ENCODE measurements at places on chromosomes 7 and 10.

DNA sequence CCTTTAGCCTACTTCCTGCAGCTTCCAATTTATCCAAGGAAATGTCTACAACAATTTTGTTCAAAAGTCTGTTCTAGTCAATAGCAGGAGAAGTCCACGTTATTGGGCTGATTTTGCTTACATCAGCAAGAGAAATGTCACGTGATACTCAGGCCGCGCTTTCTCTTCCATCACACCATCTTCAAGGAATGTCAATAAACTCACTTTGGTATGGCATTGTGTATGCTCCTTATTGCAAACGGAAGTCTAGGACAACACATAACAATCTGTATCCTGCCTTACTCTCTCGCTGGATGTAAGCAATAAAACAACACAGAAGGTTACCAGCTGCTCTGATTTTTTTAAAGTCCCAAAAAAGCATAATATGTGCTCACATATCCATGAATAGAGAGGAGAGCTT, 17.1 kb upstream of the STK17A start:
- DNase-seq, result peak; percentile 75

GRCh38 chr10:92965314-92965713, 95.3 kb upstream of the CYP26C1 start:
- DNase-seq, result peak; percentile 54

GRCh38 chr7:113125728-113126127, 7.4 kb upstream of the SMIM30 start:
- no peak for DNase-seq

- no peak for DNase-seq
These were observed 115.1 kb downstream of the PRKCQ start for GRCh38 chr10:6464862-6465430.

DNA sequence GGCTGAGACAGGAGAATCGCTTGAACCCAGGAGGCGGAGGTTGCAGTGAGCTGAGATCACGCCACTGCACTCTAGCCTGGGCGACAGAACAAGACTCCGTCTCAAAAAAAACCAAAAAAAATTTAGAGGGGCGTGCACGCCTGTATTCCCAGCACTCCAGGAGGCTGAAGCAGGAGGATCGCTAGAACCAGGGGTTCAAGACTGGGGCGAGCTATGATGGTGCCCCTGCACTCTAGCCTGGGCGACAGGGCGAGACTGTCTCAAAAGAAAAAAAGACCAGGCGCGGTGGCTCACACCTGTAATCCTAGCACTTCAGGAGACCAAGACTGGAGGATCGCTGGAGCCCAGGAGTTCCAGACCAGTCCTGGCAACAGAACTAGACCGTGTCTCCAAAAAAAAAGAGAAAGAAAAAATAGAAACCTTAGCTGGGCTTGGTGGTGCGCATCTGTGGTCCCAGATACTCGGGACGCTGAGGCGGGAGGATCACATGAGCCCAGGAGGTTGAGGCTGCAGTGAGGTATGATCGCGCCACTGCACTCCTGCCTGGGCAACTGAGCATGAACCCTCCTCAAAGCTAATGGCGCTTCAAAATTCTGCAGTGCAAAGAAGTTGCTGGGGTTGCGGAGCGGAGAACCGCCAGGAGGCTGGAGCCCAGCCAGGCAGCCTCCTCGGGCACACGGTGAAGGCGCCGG, 382 bp upstream of the MBLAC1 start:
- DNase-seq, result no peak

DNA sequence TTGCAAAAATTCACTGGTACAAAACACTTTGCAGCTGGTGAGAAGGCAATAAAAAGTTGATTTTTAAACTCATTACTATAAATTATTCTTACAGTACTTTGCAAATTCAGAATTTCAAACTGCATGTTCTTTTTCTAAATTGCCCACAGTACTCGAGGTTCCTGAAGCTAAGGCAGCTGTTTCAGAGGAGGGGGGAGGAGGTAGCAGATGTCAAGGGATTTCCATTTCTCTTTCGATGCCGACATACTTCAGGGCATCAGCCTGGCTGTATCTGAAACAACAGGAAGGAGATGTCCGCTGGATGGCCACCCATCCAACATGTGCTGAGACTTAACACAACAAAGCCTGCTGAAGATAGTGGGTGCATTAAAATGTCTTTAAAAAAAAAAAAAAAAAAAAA, 76.7 kb downstream of the EZH2 start:
- DNase-seq, result no peak

GRCh38 chr10:36578306-36578705, 547.1 kb upstream of the ANKRD30A start:
- DNase-seq, result peak; percentile 83

DNA sequence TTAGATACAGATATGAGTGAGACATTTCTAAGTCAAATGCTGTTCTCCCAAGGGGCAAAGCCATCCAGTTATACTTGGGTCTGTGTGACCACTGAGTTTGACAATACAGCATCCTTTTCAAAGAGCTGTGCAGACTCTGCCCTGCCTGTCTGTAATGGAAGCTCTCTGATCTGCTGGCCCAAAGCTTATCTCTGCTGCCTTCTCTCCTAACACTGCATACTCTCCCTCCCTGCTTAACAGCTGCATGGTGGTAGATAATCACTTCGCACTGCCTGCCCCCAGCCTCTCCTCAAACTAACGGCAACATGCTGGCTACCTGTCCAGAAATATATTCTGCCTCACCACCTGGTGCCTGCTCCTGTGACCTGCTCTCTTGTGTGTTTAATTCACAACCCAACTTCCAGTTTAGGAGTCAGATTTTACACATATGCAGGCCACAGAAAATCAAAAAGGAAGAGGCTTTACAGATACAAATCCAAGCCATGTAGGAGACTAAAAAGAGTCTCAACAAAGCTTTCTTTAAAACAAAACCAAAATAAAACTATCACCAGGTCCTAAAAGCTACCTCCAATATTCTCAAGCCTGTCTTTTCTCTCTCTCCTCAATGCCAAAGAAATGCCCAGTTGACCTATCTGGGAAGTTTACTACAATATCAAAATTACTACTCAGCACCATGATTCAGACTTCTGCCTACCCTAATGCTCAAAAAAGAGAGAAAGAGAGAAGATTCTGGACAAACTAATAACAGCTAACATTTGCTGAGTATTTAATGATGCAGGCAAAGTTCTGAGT, 145.6 kb downstream of the RELN start:
- no peak for DNase-seq

DNA sequence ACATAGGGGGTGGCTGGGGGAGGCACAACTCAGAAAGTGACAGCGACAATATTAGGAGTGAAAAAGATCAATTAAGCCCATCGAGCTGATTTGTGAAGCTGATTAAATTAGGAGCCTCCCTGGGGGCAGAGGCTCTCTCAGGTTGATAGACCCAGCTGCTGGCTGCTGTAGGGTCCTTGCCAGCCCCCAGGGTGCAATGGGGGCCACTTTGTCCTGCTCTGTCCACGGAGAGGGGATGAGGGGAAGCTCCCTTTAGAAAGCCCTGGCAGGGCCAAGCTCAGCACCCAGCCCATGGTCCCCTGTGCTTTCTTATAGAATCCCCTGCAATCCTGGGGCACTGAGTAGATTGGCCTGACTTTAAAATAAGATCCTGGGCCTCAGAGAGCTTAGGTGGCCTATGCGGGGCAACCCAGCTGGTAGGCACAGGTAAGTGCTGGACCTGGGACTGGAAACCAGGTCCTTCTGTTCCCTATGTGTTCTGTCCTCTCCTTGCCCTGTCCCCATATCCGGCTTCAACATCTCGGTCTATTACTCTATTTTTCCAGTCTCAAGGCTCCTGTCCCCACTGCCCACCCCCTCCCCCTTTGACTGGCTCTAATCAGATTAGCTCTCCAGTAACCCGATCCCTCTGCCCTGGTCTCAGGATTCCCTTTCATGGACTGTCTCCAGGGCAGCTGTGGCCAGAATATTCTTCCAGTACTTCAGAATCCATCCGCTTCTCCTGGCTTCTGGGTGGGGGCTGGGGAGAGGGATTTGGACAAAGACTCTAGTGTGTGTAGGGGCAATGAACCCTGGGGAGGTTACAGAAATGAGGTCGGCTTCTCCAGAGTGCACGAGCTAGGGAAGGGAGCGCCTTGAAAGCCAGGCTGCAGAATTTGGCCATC, 259.6 kb downstream of the RPS24 start:
- no peak for DNase-seq

- DNase-seq, result no peak
These were observed 59.8 kb downstream of the MAPK8 start for GRCh38 chr10:48366261-48366660.

GRCh38 chr7:43481902-43482678, 100.8 kb upstream of the STK17A start:
- DNase-seq, result peak; percentile 75

DNA sequence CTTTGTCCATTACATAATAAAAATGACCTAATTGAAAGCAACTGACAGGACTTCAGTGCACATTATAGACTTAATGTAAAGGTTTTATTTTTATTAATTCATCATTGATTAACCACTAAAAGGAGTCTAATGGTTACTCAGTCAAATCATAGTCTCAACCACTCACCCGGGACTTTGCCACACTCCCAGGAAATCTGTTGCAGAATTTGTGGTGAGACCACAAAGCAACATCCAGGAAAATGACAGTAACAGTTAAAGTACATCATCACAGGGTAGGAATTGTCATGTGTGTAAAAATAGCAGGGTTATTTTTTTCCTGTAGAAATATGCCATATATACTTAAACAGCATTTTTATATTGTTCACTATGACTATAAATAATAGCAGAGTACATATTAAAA, 6.3 kb upstream of the HGF start:
- DNase-seq, result peak; percentile 58

GRCh38 chr10:6469661-6470060, 110.4 kb downstream of the PRKCQ start:
- no peak for DNase-seq

DNA sequence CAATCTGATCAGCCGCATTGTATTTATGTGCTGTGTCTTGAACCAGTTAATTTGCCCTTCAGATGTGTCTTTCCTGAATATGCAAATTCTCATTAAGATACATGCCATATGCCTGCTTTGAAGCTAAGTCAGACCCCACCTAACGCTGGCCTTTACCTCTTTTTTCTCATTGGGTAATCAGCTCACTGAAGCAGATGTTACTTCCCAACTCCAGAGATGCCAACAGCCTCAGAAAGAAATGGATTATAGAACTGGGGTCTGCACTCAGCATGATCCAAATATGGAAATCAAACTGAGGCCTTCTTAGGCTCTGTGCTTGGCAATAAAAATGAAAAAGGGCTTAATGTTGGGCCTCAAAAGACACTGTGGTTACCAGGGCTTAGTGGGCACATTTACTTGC, 113.9 kb downstream of the FZD1 start:
- no peak for DNase-seq

GRCh38 chr7:76430211-76430610, 5.5 kb downstream of the ZP3 start:
- no peak for DNase-seq

GRCh38 chr7:82722946-82723345, 279.4 kb upstream of the CACNA2D1 start:
- DNase-seq, result no peak

GRCh38 chr7:148865283-148865682, 18.8 kb downstream of the EZH2 start:
- no peak for DNase-seq

- DNase-seq, result no peak
These were observed 3.0 kb downstream of the UCMA start for GRCh38 chr10:13231190-13231589.

- DNase-seq, result no peak
These were observed 28.3 kb downstream of the C1GALT1 start for GRCh38 chr7:7210475-7211237.

DNA sequence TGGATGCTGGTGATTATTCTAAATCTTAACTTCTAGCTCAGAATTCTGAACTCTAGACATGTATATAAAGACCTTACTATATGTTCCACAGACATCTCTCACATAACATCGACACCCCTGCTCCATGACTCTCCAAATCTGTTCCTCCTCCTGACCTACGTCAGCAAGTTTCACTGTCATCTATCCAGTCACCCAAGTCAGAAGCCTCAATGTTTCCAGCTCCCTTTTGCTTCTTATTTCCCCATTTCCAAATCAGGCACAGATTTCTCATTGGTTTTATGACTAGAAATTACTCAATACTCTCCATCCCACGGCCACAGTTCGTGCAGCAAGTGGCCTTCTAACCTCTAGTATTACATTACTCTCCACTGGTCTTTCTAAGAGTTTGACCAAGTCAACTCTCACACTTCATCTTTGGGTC, 28.5 kb downstream of the EPC1 start:
- no peak for DNase-seq

- no peak for DNase-seq
These were observed 21.7 kb upstream of the FKBP9 start for GRCh38 chr7:32935558-32935957.

DNA sequence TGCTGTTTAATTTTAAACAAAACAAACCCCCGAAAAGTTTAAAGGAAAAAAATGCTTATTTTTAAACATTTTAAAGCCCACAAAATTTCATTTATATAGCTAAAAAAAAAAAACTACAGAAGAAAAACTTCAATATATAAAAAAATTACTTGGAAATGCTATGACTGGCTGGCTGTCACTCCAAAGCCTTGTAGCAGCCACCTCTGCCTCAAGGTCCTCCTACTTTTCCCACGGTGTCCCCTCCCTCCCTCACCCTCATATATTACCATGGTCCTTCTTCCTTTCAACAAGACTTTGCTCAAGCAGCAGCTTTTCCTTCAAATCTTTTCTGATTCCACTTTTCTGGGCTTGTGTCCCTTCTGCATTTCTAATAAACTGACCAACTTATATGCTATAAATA, 122.0 kb downstream of the TPK1 start:
- DNase-seq, result no peak

- DNase-seq, result no peak
These were observed 653.8 kb downstream of the ANKRD7 start for GRCh38 chr7:118878336-118878735.

GRCh38 chr7:134706468-134706867, 59.8 kb downstream of the BPGM start:
- DNase-seq, result no peak

- DNase-seq, result no peak
These were observed 322.2 kb downstream of the BMPER start for GRCh38 chr7:34227525-34227924.

Measured in fibroblast of skin of right quadriceps (primary cell).